Testis (tissue), 5 donors: ENCODE measurements at places on chromosomes 3 and 15.

DNA sequence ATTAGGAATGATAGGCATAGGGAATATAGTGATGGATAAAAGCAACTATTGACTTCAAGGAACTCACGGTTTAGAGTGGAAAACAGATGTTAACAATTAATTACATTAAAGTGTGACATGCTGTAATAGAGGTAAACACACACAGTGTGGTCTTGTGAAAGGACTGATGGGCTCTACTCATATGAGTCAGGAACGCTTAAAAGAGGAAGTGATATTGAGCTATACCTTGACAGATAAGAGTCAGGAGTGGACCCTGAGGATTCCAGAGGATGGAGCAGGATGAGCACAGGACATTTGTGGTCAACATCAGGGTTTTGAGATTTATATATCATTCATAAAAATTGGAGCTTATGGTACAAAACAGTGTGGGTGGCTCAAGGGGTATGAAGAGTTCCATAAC is 11.0 kb downstream of the EXOG start:
- DNase-seq, result no peak

DNA sequence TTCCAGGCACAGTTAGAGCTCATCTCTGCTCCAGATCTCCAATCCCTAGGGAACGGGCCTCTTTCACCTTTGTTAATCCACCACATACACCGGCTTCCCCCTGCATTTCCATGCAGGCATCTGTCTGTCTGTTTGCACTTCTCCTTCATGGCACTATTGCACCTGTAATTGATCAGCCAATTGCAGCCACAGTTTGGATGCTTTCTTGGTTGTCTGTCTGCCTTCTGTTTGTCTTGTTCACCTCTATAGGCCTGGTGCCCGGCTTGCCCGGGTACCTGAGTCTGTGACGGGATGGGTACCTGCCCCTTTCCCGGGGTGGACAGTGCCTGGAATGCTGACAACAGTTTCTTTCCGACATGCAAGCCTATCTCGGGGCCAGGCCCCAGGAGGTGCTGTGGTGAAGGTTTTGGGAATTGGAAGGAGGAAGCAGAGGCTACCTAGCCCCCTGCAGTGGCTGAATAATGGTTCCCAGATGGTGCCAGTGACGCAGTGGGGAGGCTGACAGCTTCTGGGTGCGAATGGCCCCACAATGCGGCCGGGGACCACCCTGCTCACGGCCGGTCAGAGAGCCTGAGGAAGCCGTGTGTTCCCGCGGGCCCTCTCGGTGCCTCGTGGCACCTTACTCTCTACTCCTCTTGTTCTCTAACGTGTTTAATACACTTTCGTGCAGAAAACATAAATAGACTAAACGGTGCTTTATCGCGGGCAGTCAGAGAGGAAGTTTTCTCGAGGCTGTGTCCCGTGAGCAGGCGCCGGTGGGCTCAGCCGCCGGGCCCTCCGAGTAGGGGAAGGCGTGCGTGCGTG is 31.3 kb upstream of the RAB6B start:
- peak; percentile 24 for DNase-seq

- DNase-seq, result no peak
Measured at GRCh38 chr3:160811237-160811548, 55.2 kb downstream of the PPM1L start.

DNA sequence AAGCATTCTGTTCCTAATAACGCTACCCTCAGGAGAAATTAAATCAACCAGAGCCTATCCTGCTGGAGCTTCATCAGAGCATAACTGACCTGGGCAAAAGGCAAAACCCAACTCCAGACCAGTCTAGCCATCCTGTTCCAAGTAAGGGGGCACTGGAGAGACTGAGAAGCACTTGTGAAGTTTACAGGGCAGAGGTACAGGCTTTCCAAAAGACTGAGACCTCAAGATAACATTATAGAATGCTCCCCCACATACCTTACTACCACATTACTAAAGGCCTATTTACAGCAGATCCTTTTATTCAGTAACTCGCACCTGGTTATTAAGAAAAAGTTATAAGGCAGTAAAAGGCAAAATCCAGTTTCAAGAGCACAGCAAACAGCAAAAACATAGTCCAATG is 35.5 kb downstream of the RFX7 start:
- DNase-seq, result no peak

- DNase-seq, result no peak
Measured at GRCh38 chr15:88264622-88265021, 8.1 kb upstream of the NTRK3 start.

DNA sequence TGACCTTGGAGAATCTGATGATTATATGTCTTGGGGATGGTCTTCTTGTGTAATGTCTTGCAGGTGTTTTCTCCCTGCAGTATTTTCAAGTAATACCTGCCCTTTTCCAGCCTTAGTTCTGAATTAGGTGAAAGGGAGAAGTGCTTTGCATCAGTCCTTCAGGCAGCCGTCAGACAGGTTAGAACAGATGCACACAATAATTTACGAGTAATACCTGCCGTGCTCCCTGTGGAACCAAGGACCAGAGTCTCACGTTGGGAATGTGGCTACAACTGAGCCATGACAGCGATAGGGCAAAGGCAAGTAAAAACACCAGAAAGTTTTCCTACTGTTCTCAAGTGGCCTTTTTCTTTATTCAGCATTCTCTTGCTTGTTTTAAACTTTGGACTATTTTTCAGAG is 69.1 kb downstream of the CHCHD6 start:
- no peak for DNase-seq

- DNase-seq, result no peak
Measured at GRCh38 chr15:76667943-76668715, 237.0 kb downstream of the SCAPER start.

- no peak for DNase-seq
Measured at GRCh38 chr3:78712941-78713340, 1054.9 kb downstream of the ROBO1 start.

DNA sequence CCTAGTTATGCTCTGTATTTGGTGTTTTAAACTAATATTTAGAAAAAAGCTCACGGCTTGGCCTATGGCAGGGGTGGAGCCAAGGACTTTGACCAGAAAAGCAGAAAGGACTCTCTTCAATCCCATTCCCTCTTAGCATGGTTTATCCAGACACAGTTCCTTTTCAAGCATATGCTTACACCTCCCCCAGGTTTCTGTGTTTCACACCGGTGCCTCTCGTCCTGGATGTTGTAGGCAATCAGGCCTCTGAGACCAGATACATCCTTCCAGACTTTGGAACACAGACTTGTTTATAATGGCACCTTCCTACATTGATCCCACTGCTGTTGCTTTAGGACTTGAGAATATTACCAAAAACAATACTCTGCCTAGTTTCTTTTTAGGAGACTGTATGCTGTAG is 440.5 kb upstream of the ARPP21 start:
- no peak for DNase-seq

- peak; percentile 26 for DNase-seq
Measured at GRCh38 chr15:38201714-38202113, 50.9 kb upstream of the SPRED1 start.

DNA sequence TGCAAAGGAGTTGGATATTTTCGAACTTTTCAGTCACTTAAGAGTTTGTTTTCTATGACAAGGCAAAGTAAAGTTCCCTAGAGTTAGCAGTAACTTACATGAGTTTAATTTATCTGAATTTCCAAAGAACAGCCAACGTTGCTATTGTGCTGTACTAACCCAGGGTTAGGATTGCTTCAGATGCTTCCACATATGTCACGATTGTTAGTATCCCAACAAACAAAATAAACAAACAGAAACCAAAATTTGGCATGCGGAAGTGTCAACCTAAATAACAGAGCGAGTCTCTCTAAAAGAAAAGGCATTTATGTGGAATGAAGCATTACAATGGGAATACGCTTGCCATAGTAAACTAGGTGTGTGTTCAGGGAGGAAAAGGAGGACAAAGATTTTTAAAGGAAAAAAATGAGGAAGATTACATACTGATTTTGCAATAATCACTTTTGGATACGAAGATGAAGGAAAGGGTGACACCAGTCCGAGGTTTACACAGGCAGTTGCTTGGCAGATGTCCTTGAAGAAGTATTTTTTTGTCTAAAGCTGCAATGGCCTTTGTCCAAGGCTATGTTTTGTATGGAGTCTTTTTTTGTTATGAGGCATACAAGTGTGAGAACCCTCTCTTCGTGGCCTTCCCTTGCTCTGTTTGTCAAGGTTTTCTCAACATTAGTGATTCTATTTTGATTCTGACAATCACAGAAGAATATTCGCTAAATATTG is 267.9 kb downstream of the GABRG3 start:
- DNase-seq, result no peak

DNA sequence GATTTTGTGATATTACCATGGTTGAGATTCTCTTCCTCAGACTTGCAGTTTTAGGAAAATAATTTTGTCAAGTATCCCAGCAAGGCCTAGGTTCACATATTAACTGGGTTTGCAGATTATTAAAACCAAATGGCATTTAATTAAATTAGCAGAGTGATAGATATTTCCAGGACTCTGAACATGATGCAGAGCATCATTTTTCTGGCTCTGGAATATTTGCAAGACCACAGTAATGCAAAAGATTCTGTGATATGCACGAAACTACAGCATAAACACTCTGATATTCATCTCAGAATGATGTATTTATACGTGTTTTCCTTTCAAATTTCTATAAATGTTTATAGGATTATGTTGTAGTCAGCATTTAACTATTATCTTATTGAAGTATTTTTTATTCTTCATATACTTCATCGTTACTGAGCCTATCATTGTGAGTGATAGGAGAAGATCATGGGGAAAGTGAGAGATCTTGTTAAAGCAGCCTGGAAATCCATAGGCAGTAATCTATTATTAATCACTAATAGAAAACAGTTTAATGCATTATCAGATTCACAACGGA is 1245.6 kb downstream of the OTOL1 start:
- DNase-seq, result no peak

DNA sequence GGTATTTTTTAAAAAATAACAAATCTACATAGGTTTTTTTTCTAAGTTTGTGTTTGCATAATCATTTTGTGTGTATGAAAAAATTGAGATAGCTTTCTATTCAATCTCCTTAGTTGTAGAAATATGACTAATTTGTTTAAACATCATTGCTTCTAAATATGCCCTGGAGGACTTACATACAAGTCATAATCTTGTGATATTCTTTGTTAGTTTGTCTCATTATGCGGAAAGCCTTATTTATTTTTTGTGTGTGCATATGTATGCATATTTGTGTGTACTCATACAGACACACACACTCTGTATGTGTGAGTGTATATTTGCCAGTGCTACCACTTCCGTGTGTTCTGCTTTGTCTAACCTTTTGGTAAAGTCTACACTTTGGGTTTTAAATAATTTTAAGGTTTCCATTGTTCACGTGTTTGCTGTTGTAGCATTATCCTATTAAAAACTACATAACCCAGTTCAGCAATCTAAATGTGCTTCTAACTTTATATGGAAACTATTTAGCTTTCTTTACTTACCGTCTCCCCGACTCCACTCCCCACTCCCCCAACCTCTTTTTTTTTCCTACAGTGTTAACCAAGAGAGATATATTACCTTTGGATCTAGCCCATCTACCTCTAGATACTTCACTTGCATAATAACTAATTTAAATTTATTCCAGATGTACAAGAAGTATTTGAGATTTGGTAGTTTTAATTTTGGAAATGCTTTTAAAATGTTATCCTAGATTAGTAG is 111.7 kb downstream of the FNDC3B start:
- no peak for DNase-seq
